A673 (cell line): ENCODE measurements at places on chromosomes 7 and 10.

GRCh38 chr10:3898821-3899220, 113.8 kb upstream of the KLF6 start:
- DNase-seq: no peak

GRCh38 chr7:816751-817671, 15.3 kb upstream of the SUN1 start:
- no peak for DNase-seq

DNA sequence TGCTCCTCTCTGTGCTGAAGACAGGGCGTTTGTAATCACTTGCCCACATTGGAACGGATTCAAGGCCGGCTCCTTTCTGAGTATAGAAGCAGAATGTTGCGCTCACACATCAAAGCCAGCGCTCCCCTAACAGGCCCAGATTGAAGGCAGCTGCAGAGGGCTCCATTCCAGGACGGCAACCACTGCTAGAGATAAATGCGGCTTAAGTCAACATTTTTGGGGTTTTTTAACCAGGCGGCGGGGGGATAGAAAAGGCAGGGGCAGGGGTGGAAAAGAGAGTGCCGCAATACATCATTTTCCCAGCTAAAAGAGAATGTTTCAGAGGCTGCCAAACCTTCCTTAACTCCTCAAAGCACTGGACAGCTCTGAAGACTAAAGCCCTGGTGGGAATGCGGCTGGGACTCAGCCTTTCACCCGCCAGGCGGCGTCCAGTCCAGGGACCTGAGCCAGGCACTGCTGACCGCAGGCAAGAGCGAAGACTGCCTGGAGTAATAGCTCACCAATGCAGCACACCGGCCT, 189.6 kb downstream of the TNS3 start:
- no peak for DNase-seq

GRCh38 chr10:18145652-18146051, 5.4 kb downstream of the CACNB2 start:
- DNase-seq: peak; percentile 54

DNA sequence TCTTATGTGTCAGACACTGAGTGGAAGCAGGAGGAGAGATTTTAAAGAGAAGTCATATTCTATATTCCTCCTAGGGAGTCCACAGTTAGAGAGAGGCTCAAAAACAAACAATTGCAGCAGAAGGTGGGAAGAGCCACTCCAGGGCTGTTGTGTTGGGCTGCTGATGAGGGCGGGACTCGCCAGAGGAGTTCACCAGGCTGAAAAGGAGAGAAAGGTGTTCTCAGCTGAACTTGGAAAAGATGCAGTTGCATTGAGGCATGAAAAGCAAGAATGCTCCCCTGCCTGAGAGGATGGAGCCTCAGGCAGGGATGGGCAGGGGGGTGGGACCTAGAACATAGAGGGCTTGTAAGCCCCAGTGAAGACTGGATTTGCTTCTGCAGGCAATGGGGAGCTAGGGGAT, 324.2 kb downstream of the CXCL12 start:
- DNase-seq: no peak

DNA sequence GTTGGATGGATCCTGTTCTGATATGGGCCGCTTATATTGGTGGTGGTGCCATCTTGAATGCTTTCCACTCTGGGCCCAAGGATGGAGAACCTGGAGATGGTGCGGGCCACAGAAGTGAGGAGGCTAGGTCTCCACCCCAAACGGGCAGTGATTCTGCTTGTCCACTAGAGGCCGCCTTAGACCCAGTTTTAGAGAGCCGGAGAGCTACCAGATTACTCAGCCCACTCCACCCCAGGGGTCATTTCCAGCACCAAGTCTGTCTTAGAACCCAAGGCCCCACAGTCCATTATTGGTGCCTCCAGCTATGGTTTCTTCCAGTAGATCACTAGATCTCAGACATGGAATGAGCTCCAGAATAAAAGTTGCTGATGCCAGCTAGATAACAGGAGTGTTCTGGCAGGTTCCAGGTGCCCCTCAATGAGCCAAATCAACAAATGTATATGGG, 11.8 kb upstream of the CAMK2G start:
- DNase-seq: peak; percentile 85

- DNase-seq: no peak
These were observed 34.8 kb downstream of the DNAJB9 start for GRCh38 chr7:108604307-108605077.

DNA sequence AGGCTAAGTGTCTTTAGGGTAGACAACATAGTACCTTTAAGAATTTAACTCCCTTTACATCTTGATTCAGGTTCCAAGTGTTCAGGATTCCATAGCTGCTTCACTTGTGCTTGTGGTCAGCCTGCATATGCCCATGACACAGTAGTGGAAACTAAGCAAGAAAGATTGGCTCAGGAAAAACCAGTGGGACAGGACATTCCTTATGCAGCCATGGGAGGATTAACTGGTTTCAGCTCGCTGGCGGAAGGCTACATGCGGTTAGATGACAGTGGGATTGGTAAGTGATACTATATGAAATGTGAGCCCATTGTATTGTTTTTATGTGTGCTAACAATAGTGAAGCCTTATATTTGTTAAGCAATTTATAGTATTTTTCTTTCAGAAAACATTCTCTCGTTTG, 11.3 kb downstream of the FAM221A start:
- no peak for DNase-seq

DNA sequence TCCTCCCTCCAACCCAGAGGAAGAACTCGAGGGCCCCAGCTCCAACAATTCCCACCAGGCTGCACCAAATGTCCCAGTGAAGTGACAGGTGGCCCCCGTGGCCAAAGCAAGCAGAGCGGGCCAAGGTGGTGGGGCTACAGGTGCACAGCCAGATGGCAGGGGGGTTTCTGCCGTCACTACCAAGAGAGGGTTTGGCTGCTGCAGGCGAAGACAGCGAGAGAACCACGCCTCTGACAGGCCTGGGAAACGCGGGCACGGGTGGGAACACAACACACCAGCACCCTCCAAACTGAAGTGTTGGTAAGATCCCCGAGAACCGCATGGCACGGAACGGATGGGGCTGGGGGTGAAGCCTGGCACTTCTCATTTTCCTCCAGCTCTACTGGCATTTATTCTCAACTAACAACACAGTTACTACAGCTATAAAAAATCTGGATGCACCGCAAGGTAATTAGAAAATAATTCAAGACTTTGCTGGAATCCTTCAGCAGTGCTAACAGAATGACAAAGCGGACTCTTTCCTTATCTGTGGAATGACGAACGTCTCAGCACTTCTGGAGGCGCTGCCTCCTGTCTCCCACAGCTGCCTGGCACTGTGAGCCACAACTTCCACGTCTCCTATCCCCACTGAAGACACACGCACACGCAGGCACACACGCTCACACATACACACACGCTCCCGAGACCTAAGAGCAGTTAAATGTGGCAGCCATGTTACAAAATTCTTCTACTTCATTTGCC, 167.9 kb downstream of the TCERG1L start:
- DNase-seq: no peak

DNA sequence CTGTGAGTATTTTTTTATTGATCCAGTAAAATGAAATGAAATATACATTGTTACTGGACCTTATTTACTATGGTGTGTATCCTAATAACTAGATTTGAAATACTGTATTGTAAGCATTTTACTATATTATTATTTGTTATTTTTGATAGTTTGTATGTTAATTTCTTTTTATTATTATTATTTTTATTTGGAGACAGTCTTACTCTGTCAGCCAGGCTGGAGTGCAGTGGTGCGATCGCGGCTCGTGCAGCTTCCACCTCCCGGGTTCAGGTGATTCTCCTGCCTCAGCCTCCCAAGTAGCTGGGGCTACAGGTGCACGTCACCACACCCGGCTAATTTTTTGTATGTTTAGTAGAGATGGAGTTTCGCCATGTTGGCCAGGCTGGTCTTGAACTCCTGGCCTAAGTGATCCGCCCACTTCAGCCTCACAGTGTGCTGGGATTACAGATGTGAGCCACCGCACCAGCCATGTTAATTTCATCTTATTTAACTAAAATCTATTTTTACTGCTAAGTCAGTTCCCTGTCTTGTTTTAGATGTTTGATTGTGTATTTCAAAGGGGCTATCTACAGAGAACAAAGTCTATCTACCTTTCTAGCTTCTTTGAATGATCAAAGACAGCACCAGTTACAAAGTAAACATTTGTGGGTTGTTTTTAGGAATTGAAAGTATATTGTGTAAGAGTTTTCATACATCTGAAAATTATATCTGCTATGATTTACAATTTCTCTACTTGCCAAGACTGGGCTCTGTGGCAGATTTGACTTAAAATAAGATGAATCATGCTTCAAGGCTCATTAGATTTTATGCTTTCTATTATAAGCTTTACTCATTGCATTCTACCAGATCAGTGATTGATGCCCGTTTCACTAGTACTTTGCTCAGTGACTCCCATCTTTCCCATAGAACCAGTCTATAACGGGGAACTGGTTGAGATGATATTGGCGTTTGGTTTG, 41.6 kb downstream of the CDC123 start:
- peak; percentile 59 for DNase-seq

DNA sequence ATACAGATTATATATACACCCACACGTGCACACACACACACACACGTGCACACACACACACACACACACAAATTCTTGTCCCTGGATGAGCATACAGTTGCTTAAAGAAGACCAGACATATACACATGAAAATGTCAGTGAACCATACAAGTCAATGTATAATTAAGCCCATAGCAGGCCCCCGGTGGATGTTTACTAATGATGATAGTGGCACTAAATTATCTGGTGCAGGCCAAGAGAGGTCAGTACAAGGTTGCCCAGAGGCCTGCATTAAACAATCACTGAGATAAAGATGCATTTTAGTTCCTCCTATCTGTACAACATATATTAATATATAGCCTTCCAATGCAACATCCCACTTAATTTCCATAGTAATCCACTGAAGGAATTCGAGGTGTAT, 860.5 kb downstream of the LRMDA start:
- no peak for DNase-seq

DNA sequence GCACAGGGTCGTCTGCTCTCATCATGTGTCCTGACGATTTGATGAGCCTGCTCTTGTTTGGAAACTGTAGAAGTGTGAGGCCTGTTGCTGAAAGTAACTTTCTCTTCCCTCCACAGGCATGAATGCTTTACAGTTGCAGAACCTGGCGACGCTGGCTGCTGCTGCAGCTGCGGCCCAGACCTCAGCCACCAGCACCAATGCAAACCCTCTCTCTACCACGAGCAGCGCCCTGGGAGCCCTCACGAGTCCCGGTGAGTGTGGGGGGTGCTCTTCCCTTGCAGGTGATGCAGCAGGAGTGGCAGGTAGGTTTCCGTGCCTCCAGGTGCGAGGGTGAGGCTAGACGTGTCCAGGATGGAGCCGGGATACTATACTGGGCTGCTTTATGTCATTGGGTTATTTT, 270.6 kb downstream of the CELF2 start:
- no peak for DNase-seq

- no peak for DNase-seq
These were observed 14.7 kb downstream of the BAMBI start for GRCh38 chr10:28692050-28692449.

DNA sequence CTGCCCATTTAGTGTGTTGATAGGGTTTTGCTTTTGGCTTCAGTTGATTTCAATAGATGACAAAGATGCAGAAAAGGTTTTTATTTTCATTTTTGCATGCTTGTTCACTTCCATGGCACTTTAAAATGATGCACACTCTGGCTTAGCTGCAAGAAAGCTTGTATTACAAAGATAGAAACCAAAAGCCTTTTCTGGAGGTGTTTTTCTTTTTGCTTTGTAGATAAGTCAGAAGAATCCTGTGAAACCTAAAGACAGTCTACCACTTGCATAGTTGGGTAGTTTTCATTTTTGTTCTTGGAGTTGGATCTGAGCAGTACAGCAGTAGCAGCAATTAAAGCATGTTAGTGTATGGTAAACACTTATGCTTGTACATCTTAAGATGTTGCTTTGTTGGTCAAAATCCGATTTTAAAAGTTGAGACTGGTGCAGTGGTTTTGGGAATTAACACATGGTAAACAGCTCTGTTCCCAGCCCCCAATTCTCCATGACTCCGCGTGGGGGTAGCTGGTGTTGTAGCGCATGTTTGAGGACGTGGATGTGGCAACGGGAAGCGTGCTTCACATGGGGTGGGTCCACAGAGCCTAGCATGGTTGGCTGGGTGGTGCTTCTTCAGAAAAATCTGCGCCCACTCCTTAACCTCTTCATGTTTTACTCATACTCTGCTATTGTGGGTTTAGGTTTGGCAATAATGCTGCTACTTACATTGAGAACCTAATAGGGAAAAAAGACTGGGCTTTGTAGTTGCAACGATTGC, 19.8 kb downstream of the CCNY start:
- no peak for DNase-seq

GRCh38 chr7:121547544-121548092, 151.5 kb upstream of the FAM3C start:
- DNase-seq: peak; percentile 72

GRCh38 chr10:92219559-92219958, 71.3 kb downstream of the CPEB3 start:
- DNase-seq: no peak

DNA sequence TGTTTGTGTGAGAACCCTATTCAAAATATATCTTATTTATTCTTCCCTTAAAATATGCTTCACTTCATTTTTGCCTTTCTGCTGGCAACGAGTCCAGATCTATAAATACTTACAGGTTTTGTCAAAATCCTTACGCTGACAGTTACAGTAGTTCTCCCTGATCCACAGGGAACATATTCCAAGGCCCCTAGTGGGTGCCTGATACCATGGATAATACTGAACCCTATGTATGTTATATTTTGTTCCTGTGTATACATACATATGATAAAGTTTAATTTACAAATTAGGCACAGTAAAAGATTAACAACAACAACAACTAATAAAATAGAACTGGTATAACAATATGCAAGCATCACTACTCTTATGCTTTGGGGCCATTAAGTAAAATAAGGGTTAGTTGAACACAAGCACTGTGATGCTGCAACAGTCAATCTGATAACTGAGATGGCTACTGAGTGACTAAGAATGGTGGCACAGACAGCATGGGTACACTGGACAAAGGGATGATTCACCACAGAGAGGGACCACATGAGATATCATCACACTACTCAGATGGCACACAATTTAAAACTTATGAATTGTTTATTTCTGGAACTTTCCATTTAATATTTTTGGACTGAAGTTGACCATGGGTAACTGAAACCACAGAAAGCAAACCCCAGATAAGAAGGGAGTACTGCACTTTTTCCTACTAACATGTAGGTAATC, 29.4 kb upstream of the PCGF5 start:
- DNase-seq: no peak

GRCh38 chr10:118563373-118563890, 32.0 kb downstream of the PRLHR start:
- DNase-seq: no peak

DNA sequence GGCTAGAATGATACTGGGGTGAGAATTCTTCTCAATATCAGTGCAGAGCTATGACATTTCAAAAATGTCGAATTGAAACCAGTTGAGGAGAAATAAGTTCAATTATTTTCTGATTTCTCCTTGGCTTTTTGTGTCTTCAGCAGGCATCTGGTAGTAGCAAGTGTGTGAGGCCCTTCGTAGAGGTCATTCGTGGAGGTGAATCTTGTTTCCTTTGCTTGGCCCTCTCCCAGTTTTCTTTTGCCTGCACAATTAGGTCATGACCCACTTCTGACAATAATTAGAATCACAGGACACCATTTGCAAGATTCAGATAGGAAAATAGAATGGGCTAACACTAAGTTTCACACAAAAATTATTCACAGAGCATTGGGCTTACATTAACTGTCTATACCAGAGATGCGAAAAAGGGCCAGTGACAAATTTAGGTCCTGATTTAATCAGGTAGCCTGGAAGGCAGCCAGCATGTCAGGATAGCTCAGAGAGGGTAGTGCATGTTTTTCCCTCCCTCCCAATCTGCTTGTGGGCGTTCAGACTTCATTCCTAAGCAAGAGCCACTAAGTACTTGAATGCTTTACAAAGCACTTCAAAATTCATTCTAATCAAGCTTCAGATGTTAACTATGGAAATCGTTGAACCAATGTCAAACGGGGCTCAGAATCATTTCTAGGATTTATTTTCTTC, 24.0 kb upstream of the A1CF start:
- no peak for DNase-seq
